ENCODE measurements at places on chromosomes 1 and 21.

DNA sequence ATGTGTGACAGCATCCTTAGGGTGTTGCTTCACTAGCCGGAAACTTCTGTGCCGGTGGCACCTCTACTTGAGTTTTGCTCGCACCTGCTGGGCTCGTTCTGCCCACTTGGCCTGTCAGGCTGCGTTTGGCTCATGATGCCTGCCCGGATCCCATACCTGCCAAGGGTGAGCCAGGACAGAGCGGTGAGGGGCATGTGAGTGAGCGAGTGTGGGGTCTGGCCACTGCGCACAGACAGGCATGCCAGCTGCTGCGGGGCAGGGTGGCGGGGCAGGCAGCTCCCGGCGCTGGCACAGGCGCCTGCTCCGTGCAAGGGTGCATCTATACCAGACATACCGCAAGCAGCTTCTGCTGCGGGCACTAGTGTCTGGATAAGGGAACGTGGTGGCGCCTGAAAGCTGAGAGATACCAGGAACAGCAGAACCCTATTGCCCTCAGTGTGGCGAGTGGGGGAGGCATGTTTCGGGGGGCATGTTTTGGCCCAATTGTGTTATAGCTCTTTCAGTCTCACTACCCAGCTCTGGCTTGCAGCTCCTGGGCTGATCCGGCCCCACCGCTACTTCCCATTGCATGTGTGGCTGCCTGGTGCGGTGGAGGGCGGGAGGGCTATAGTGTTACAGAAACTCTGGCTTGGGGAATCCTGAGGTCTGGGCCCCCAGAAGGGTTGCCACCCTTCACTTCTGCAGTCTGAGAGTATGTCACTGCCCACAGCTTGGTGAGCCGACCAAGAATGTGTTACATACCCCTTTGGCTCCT is 32.2 kb downstream of the MAGI3 start:
- no peak for DNase-seq

GRCh38 chr21:14989359-14989758 is 75.4 kb downstream of the NRIP1 start:
- peak; percentile 23 for DNase-seq

DNA sequence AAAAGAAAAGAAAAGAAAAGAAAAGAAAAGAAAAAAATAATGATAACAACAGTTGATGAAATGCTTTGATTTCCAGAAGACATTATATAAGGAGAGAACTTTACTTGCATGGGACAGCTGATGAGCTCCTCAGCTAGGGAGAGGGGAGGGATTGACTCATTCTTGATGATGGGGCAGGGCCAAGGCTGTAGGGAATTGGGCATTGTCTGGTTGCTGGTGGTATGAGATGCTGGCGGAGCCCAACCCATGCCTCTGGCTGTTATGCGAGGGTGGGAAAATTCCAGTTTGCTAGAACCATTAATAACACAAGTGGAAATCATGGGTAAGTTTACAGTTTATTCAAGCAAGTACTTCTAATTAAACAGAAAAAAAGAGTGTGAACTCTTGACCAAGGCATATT is 36.0 kb upstream of the KIF26B start:
- DNase-seq = no peak

GRCh38 chr1:55694310-55694801 is 479.2 kb upstream of the USP24 start:
- DNase-seq = no peak

DNA sequence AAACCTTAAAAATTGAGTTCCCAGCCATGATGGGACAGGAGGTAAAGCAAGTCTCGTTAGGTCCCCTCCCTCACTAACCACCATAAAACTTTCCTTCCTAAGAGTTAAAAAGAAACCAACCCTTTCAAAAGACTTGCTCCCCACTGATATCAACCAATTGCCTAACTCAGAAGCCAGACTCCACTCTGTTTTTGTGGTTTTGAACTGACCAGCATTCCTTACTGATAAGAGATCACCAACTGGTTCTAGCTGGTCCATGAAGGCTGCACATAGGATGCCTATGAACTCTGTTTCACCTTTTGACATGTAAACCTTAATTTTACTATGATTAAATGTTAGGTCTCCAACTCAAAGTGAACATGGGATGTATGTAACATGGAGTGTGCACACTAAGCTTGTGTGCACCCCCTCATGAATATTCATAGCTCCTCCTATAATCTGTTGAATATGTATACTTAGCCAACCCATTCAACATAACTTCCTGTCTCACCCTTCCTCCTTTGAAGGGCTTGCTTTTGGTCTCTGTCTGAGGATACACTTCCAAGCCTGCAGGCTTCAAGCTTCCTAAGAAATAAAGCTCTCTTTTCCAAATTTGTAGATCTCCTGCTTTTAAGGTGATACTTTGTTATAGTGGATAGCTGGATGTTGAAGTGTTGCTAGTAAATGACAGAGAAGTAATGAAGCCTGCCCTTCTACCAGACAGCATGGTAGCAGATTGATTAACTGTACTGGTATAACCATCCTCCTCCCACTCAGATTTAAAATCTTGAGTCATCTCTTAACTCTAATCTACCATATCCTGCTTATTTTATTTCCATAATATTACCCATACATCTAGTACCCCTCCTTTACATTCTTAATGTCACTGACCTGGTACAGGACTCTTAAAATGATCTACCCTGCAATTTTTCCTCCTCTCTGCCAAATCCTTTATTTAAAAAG is 95.6 kb downstream of the ZNF644 start:
- peak; percentile 28 for DNase-seq

- peak; percentile 23 for DNase-seq
Measured at GRCh38 chr21:31284797-31285397, 59.2 kb downstream of the TIAM1 start.

DNA sequence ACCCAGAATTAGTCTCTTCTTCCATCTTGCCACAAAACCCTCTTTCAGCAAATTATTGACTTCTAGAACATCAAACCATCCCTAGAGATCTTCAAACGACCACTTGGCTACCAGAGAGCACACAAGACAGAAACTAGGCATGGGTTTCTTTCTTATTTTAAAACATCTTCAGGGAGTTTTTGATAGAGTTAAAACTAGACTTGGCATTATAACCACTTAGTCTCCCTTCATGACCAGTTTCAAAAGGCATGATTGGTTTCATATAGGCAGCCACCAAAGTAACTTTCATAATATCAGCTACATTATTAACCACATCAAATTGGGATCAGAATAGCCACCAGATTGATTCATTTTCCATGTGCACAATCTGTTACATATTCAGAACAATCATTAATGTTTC is 368.4 kb upstream of the GREM2 start:
- no peak for DNase-seq
